ENCODE measurements at places on chromosomes 1 and 21.
A peak's percentile ranks its signal among the peaks of the same experiment; 100 is the strongest.

GRCh38 chr1:153340356-153340755, 8.3 kb downstream of the PGLYRP4 start:
- no peak for DNase-seq

DNA sequence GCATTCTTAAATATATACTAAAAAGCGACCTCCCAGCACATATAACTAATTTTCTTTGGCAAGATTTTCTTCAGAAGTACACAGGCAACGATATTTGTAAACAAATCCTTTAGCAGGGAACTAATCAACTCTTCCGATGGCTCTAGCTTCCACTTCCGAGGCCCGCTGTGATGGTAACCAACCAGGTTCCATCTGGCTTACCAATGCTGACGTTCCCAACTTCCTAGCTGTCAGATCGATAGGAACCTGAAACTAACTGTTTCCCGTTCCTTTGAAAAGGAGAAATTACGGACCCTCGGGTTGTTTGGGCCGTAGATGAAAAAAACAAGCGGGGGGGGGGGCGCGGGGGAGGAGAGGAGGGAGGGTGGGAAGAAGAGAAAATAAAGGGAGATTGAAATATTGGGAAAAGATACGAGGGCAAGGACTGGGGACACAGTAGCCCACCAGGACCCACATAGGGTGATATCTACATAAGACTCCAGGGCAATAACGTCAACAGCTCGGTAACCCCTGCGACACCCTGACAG, 513 bp downstream of the GTF2B start:
- DNase-seq: no peak

DNA sequence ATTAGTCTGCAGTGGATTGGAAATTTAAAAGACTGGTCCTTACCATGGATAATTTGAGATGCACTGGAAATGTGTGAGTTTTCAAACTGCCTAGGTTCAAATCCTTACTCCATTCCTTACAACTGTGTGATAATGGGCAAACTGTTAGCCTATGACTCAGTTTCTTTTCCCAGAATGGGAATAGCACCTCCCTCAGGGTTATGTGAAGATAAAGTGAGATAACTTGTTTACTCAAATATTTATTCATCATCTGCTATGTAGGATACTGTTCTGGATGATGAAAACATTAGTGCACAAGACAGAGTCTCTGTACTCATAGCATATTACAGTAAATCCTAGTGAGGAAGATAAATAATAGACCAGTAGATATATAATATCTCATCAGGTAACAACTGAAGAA, 28.6 kb downstream of the LRIG2 start:
- no peak for DNase-seq

GRCh38 chr1:35448344-35448801, 108.8 kb downstream of the KIAA0319L start:
- DNase-seq: no peak

DNA sequence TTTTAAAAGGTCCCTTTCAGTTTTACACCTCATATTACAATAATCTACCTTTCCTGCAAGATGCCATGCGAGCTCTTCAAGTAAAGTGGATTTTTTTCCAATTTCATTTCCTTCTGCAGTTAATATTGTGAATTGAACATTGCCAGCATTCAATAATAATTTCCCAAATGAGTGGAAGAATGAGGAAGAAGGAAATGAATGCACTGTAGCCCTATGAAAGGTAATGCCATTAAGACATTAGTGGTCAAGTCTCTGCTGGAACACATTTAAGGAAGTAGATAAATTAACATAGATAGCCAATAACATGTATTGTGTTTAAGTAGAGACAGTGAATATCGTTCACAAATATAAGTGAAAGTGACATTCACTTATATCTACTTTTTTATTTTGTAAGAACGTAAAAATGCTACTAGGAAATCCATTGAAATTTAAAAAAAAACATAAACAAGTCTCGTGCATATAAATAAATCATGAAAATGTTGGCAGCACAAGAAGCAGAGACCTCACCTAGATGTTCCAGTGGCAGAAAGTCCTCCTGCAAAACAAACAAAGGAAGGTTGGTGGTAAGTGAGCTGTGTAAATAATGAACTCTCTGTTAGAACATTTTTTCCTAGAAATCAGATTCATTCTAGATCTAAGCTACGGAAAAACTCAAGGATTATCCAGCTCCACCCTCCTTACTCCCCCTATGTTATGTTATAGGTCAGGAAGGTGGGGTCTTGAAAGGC, 17.7 kb downstream of the FCRL3 start:
- no peak for DNase-seq

DNA sequence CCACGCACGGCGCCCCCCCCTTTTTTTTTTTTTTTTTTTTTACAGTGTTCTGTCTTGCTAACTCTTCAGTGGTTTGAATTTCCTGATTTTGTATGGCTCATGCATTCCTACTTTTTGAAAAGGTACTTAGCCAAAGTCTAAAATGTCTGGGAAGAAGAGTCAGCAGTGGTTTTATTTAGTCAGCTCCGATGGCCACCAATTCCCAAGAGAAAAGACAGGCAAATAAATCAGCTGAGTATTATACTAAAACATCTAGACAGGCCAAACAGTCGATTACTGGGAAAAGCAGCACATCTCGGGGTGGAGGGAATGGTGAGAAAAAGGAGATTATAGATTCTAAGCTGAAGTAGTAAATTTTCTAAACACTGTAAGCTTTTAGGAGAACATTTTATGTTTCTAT, 192.5 kb upstream of the ZRANB2 start:
- no peak for DNase-seq

- no peak for DNase-seq
These were observed 8.9 kb upstream of the RAB3GAP2 start for GRCh38 chr1:220281159-220281574.

GRCh38 chr1:3807769-3808168, 11.5 kb upstream of the LRRC47 start:
- DNase-seq: no peak

- no peak for DNase-seq
These were observed 7.1 kb downstream of the GPR157 start for GRCh38 chr1:9121496-9122409.

- DNase-seq: peak; percentile 14
These were observed 7.9 kb downstream of the TINAGL1 start for GRCh38 chr1:31583995-31584868.

- no peak for DNase-seq
These were observed 4.6 kb upstream of the ENAH start for GRCh38 chr1:225657462-225657989.

DNA sequence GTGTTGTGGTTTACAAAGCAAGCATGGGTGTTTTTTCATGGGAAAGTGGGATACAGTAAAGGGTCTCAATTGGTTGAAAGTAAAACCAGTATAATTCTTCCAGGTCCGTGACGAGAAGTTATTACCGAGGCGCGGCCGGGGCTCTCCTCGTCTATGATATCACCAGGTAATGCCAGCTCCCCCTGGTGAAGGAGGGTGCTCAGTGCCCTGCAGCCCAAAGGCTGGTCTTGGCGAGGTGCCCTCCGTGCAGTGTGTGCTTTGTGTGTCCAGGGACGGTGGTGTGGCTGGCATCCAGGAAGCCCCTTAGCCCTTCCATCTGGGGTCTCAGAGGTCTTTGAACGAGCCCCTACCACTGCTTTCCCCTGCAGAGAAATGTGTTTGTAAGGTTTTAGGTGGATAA, 24.8 kb downstream of the RAB4A start:
- no peak for DNase-seq

DNA sequence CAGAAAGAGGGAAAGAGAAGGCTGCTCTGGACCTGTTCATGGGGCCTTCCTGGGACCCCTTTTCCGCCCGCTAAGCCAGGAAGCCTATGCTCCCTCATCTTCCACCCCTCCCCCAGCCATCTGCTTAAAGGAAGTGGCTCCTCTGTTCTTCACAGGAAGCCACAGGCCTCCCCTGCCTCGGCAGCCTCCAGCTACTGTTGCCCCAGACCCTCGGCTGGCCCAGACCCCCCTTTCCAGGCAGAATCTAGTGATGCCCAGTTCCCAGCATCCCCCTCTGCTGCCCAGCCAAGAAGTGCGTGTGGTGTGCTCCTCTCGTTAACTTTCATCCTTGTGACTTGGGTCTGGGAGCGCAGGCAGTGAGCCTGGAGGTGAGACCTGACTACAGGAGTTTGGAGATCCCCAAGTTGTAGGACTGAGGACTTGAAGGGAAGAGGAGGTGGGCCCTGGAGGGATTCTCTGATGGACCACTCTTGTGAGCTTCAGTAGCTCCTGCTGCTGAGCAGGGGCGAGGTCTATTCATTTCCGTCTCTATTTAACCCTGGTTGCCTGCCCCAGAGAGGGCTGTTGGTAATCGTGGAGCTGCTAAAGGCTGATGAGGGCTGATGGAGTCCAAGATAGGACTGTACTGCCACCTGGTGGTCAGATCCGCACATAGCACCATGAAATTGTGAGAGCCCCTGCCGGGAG, 9.1 kb downstream of the IFI6 start:
- DNase-seq: peak; percentile 42

DNA sequence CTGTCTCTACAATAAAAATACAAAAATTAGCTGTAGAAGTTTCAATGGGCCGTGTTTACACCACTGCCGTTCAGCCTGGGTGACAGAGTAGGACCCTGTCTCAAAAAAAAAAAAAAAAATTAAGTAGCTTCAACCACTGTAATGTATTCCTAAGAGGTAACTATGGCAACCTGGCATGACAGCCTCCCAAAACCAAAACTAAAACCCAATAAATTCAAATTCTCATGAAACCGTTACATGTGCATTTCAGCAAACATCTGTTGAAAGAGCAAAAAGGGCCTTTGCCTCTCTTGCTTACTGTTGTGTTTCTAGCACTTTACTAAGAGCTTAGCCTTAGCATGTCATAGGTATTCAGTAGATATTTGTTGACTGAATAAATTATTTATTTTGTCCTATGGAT, 33.5 kb downstream of the ODR4 start:
- no peak for DNase-seq

- peak; percentile 62 for DNase-seq
These were observed at the start of gene DSCAM for GRCh38 chr21:40846587-40847411. Gene DSCAM (minus strand): TSS chr21:40847158. CDS start chr21:40846661, 497 bp downstream.

DNA sequence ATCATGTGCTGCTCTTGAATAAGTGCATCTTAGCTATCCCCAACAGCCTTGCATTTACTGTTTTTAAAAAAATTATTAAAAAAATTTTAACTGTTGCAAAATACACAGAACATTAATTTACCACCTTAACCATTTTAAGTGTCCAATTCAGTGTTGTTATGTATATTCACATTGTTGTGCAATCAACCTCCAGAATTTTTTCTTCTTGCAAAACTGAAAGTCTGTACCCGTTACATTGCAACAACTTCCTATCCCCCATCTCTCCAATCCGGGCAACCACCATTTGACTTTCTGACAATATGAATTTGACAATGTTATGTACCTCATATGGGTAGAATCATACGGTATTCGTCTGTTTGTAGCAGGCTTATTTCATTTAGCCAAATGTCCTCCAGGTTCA, 83.1 kb downstream of the FMN2 start:
- DNase-seq: no peak

- DNase-seq: peak; percentile 30
These were observed 554 bp upstream of the SLC39A1 start for GRCh38 chr1:153963850-153964331.

GRCh38 chr21:39612233-39613040, at the start of gene B3GALT5:
Gene B3GALT5 (plus strand): TSS chr21:39612940. CDS start chr21:39660560, 47,620 bp downstream.
- DNase-seq: peak; percentile 11

GRCh38 chr1:155082301-155083051, 3.8 kb downstream of the EFNA3 start:
- DNase-seq: no peak
